ENCODE measurements at places on chromosomes 2 and 18.
A peak's percentile ranks its signal among the peaks of the same experiment; 100 is the strongest.

- DNase-seq: no peak
Measured at GRCh38 chr2:201937343-201937742, 96.3 kb upstream of the FZD7 start.

GRCh38 chr2:96764253-96764637 is 3.5 kb downstream of the CNNM4 start:
- DNase-seq: no peak

- no peak for DNase-seq
Measured at GRCh38 chr2:211270257-211270656, 713.9 kb downstream of the CPS1 start.

DNA sequence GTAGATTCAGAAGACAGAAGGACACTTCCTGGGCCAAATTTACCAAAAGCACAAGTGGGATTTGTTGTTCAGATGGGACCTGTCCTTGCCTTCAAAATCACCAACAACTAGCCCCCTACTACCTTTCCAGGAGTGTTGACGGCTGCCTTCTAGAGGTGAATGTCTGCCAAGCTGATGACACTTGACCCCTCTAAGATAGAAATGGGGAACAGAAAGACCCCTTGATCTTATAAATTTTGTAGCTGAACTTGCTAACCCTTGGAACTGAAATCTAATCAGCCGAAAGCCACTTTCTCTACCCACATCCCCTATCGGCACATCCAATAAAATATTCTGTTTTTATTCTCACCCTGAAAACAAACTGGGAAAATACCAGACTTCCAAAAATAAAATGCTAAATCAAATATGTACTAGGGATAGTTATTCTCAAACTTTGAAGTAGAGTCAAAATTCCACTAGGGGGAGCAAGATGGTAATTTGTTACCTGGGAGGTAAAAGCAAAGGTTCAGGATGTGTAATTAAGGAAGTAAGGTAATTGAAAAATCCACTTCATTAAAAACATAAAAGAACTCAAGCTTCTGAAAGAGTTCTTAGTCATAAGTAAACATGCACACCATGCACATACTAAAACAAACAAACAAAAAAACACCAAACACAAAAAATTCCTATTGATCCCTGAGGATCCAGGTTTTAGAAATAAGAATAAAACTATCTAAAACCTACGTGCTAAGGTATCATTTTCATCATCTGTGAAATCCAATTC is 119.2 kb downstream of the ANKRD44 start:
- peak; percentile 14 for DNase-seq

GRCh38 chr18:48814490-48815178 is 136.1 kb downstream of the SMAD7 start:
- DNase-seq: no peak

DNA sequence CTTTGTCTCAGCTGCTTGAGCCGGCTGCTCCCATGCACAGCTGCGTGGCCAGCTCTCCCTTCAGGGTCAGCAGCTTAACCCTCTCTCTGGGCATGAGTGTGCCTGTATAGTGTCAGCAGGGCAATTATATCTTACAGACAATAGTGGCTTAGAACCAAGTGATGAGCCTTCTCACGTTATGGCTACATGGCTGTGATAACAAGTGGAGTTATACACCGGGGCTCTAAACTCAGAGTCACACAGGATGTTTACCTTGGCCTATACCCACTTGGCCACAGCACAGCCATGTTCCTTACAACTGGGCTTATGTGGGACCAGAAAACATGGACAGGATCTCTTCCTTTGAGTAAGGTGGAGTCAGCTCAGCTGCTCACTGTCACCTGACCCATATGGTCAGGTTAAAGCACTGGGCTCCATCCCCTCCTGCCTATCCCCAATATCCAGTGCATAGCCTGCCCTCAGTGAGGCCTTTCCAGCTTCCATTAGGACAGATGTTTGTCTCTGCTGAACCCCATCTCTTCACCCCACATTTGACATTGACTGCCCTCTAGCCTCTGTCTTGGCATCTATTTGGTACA is 294.2 kb upstream of the NCKAP5 start:
- DNase-seq: no peak

DNA sequence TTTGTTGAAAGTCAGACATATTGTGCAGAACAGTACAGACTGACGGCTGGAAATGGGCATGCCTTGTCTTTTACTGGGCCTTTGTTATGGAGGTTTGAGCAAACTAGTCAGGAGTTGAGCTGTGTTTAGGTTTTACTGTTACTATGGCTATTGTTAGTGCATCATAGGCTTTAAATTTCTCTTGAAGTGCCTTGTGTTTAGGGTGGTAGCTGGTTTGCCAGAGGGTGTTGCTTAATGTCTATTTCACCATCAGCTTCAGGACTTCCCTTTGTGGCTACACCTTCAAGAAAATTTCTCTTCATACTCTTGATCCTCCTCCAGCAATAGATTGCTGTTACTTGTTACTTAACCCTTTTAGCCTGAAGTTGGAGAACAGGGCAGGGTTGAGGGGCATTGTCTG is 104.6 kb downstream of the CAPN13 start:
- no peak for DNase-seq

GRCh38 chr2:12897181-12897580 is 180.4 kb downstream of the TRIB2 start:
- DNase-seq: no peak

GRCh38 chr2:234676783-234677450 is 180.0 kb upstream of the ARL4C start:
- DNase-seq: no peak
